ENCODE measurements at places on chromosomes 16 and 17. TPM values are rescaled to one million over a fixed set of nuclear protein-coding genes. Genes with fewer than 3 reads are reported as not detected.
A peak's percentile ranks its signal among the peaks of the same experiment; 100 is the strongest.

ESRP2 gene
- total RNA-seq = 2.1 TPM

- no peak for DNase-seq
These were observed 49.8 kb downstream of the TANC2 start for GRCh38 chr17:63015824-63016223.

PRR29 gene
- 0.51 TPM for total RNA-seq

DNA sequence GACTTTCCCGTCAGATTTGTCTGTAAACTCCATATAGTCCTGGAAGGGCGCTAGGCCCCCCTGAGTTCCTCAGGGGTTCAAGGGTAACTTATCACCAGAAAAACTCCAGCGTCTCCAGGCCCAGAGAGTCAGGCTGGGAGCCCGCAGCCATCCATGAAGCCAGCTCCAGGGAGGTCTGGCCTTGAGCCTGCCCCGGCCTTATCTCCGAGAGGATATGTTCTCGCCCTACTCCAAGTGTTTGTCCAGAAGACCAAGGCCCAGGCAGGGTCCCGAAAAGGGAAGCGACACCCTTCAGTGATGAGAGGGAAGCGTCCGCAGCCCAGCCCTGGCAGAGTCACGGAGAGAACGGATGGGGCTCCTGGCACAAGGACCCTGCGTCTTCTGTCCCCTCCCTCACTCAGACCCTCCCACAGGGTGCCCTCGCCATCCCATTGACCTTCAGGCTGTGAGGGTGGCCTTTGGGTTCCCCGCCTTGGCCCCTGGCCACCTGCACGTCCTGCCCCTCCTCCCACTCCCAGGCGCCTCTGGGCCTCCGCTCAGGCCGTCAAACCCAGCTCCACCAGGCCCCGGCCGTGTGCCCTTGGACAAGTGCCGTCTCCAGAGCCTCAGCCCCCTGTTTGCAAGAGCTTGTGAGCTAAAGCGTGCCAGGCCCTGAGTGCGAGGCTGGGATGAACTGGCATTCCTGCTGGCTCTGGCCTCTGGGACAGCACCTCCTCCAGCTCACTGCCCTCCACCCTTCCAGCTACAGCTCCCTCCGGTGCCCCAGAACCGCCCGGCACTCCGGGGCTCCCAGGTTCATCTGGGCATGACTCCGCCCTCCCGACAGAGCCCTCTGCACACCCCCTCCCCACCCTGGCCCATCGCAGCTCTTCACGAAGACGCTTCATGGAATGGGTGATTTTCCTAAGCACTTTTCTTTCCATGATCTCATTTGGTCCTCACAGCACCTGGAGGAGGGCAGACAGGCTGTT is 83.4 kb downstream of the ZDHHC7 start:
- no peak for DNase-seq

GRCh38 chr17:41786227-41787020 is at the start of gene JUP:
Gene JUP, minus strand, starts transcription at chr17:41786711. Its CDS starts 14,857 bp downstream, at chr17:41771854.
- peak; percentile 98 for DNase-seq

TPSG1 gene
- total RNA-seq = not detected

- DNase-seq = no peak
These were observed 88.3 kb upstream of the GSE1 start for GRCh38 chr16:85524630-85525419.

LRRC37A gene
- 0.51 TPM for total RNA-seq

DNA sequence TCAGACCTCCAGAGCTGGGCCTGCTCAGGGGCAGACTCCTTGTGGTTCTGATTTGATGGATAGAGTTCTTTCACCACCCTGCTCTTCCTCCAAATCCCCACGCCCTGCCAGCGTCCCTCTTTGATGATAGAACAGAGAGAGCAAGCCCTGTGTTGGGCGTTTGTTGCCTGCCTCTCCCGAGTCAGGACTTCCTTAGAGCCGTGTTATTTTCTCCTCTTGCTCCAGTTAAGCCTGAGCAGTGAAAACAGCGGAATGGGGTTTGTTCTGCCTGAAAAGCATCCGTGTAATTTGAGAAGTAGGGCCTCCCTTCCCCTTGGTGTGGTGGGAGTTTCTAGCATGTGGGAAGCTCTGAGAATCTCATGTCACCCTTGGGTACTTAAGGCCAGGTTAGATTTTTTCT is 22.1 kb downstream of the TMEM94 start:
- no peak for DNase-seq

KRTAP2-2 gene
- not detected for total RNA-seq

NPW gene
- total RNA-seq = 1.3 TPM

Measured in dermis microvascular lymphatic vessel endothelial cell (primary cell).